Stimulated activated naive CD4-positive, alpha-beta T cell (primary cell): ENCODE measurements at places on chromosomes 12 and 14.

GRCh38 chr14:66140213-66140918 is 345.8 kb upstream of the CCDC196 start:
- peak; percentile 2 for DNase-seq

- DNase-seq = no peak
Observed at GRCh38 chr14:30238936-30239335, 311.3 kb upstream of the PRKD1 start.

GRCh38 chr12:16008421-16008824 is 97.3 kb downstream of the DERA start:
- DNase-seq = no peak

DNA sequence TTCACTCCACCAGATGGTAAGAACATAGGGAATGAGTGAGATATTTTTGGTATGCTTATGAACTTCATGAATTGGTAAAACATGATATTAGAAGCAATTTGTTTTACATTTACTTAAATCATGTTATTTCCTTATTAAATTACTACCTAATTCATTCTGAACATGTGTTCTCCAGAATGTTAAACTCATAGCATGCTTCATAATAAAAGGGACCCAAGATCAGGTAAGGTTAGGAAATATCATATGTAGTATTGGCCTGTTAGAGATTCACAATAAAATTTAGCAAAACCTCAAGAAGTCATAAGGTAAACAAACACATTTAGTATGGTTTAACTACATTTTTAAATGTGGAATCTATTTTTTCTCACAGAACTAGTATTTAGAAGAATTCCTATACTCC is 28.2 kb downstream of the PTPRQ start:
- DNase-seq = no peak

DNA sequence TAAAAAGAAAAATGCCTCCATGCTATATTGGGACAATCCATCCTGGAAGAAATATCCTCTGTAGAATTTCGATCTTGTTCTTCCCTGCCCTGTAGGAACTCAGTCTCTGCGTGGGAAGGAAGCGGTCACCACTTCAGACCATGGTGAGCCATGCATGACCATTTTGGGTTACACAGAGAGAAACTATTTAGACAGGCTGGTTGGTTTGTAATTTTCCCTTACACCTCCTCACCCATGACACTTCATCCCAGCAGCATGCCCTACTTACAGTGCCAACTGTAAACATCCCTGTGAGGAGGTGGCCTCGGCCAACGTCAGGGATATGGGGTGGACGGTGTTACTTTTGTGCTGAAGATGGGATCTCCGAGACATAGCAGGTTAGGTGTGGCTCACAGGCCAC is 121.4 kb downstream of the SMOC1 start:
- no peak for DNase-seq

DNA sequence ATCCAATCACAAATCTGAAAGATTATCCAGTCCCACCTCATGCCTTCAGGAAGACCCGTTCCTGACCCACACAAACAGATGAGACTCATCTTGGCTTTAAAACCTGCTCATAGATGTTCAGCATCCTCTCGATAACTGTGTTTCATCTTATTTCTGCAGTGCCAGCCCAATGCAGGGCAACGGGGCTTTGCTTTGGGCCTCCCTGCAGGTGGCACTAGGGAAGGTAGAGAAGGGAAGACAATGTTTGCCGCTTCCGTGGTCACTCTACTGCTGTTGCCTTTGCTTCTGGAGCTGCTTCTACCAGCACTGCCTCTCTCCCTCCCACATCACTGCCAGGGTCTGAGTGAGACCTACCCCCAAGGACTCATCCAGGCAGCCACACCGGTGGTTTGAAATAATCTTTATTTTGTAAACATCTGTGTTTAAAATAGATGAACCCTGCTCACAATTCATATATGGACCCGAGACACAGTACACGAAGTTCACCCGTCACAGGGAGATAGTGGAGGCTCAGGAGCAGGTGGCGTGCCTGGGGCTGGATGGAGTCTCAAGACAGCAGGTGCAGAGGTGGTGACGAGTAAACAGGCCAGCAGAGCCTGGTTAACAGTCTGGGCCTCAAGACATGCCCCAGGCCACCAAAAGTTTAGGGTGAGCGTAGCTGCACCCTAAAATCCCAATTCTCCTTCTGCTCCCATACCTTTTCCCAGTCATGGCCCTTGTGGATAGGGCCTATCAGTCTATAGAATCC is 3.1 kb upstream of the GPX2 start:
- DNase-seq = no peak

DNA sequence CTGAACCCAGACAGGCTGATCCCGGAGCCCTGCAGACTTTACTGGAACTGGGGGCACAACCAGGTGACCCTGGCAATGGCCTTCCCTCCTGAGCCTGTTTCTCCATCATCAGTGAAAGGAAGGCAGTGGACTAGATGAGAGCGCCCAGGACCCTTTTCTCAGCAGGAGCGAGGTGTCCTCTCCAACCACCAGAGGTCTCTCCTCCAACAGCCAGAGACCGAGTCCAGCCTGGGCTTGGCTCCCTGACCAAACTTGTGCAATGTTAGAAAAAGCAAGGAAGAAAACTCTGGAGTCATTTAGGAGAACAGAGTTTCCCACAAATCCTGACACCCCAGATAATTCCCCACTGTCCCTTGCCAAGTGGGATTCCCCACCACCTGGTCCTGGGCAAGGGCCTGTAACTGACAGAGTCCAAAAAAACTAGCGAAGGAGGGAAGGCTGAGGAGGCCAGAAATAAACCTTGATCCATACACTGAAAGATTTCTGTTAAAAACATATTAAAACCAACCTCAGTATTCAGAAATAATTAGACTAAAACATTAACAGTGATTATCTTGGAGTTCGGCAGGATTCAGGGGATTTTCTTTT is 9.0 kb downstream of the RPS6KL1 start:
- no peak for DNase-seq

DNA sequence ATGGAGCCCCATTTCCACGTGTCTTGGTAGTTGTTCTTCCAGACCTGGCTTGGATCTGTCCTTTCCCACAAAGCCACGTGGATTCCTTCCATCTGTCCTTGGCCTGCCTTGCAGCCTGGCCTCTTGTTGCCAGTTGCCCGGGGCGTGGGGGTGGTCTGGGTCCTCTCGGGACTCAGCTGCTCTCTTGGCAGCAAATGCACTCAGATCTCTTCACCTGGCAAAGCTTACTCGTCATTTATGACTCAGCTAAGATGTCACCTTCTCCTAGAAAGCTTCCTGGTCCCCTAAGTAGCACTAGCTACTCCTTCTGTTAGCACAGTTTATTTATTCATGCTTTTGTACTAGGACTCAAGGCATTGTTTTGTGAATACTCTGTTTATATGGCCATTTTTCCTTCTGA is 13.6 kb downstream of the PLEKHG3 start:
- no peak for DNase-seq

- no peak for DNase-seq
Observed at GRCh38 chr12:75528272-75528671, 16.9 kb upstream of the KRR1 start.

GRCh38 chr12:103960616-103961227 is 5.0 kb upstream of the TDG start:
- no peak for DNase-seq

GRCh38 chr12:23767834-23768233 is 181.6 kb downstream of the SOX5 start:
- no peak for DNase-seq

GRCh38 chr12:57240066-57240921 is 10.7 kb downstream of the STAC3 start:
- peak; percentile 78 for DNase-seq

- DNase-seq = no peak
Observed at GRCh38 chr12:104450700-104451099, 6.0 kb upstream of the CHST11 start.
